ENCODE measurements at places on chromosomes 7 and 10. TPM values are rescaled to one million over a fixed set of nuclear protein-coding genes. Genes with fewer than 3 reads are reported as not detected.

The SEMA3D gene
- 1.3 TPM for total RNA-seq

The NPFFR1 gene
- not detected for total RNA-seq

The TRIM74 gene
- total RNA-seq: not detected

The CFAP58 gene
- total RNA-seq: 0.29 TPM

The KCNMA1 gene
- 54.7 TPM for total RNA-seq

The TSPAN12 gene
- total RNA-seq: 0.44 TPM

The HPSE2 gene
- total RNA-seq: 4.0 TPM

The OR6B1 gene
- not detected for total RNA-seq

The LRGUK gene
- total RNA-seq: under 0.01 TPM

The ENTPD1 gene
- not detected for total RNA-seq

The TMEM130 gene
- 0.72 TPM for total RNA-seq

The PIK3CG gene
- total RNA-seq: 0.66 TPM
